T-helper 2 cell (primary cell): ENCODE measurements at places on chromosomes 5 and 9.

- DNase-seq = no peak
These were observed 354.1 kb upstream of the IRX2 start for GRCh38 chr5:3105581-3105980.

DNA sequence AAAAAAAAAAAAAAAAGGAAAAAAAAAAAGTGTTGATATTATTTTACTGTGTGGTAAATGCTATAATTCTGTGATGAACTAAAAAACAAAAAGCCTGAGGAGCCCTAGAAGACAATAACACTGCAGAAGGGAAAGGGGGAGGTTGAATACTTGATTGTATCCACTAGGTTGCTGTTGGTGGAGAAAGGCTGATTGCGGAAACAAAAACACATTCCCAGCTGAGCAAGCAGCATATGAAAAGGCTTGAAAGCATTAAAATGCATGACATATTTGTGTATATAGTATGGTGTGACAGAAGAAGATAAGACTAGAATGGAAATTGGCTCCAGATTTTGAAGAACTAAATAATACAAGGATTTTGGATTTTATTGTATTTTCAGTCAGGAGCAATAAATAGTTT is 8.9 kb downstream of the RABGAP1 start:
- no peak for DNase-seq

- DNase-seq = no peak
These were observed 1783.5 kb upstream of the WWC1 start for GRCh38 chr5:166507810-166508425.

- no peak for DNase-seq
These were observed 463.3 kb downstream of the IRX1 start for GRCh38 chr5:4058899-4059298.

- DNase-seq = no peak
These were observed 153.7 kb downstream of the TMEM232 start for GRCh38 chr5:110572729-110573128.

- DNase-seq = no peak
These were observed 56.7 kb downstream of the MAPKAP1 start for GRCh38 chr9:125650271-125650737.

DNA sequence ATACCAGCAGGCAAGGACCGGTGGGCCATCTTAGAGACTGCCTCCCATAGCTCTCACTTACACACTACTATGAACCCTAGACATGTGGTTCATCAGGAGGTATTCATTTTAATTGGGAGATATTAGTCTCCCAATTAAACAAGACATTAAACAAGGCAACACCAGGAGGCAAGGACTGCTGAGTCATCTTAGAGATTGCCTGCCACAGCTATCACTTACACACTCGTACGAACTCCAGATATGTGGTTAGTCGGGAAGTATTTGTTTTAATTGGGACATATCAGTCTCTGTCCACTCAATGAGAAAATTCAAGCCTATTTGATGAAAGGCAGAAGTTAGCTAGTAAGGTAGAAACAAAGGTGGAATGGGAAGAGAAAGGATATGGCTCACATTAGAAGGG is 343.9 kb downstream of the NFIB start:
- DNase-seq = no peak

GRCh38 chr5:86320266-86320665 is 297.5 kb upstream of the COX7C start:
- no peak for DNase-seq

DNA sequence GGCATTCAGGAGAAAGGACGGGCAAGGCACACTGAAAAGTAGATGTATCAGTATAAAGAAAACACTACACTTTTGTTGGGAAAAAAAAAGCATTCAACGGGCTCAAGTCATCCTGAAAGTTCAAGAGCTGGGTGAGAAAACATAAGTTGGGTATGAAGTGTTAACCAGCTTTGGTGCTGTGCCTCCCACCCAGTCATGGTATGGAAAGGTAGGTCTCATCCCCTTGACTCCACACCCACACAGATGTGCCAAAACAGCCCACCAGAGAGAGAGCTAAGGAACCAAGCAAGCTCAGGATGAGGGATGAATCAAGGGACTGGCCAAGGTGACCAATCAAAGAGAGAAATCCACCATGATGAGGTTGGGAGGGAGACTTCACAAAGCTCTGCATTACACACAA is 54.7 kb downstream of the ESM1 start:
- DNase-seq = no peak

DNA sequence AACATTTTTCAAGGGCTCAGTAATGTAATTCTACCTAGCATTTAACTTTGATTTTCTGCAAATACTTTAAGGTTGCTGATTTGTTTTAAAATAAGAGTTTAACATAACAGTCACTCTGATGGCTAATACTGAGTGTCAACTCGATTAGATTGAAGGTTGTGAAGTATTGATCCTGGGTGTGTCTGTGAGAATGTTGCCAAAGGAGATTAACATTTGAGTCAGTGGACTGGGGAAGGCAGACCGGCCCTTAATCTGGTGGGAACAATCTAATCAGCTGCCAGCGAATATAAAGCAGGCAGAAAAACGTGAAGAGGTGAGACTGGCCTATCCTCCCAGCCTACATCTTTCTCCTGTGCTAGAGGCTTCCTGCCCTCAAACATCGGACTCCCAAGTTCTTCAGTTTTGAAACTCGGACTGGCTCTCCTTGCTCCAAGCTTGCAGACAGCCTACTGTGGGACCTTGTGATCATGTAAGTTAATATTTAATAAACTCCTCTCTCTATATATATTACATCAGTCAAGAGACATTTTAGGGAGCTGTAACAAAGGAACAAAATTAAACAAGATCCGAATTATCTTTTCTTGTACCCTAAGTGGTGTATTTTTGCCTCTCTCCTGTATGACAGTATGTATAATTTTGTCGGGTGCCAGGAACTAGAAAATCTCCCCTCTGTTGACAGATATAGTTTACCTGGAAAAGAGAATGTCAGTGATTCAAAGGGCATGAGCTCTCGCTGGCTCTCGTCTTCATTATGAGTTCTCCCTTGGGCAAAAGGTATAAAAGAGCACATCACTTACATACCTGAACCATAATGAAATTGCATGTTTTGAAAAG is 576.1 kb downstream of the LRRC70 start:
- no peak for DNase-seq

DNA sequence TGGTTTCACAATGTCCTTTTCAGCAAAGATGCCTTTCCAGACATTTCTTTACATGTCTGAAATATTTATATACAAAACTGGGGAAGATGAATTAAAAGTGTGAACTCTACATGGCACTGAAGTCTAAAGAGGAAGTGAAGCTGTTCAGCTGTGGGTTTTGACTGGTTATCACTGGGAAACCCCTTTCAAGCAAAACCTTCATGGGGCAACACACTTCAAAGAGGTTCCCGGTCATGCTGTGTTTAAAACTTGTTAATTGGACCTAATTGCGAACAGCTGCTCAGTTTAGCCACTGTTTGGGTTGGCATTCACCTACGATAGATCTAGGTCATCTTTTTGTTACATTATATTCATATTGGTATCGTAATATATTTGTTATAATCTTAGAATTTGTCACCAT is 20.0 kb upstream of the GDNF start:
- no peak for DNase-seq

GRCh38 chr5:139872052-139872766 is 76.6 kb downstream of the PSD2 start:
- DNase-seq = no peak

DNA sequence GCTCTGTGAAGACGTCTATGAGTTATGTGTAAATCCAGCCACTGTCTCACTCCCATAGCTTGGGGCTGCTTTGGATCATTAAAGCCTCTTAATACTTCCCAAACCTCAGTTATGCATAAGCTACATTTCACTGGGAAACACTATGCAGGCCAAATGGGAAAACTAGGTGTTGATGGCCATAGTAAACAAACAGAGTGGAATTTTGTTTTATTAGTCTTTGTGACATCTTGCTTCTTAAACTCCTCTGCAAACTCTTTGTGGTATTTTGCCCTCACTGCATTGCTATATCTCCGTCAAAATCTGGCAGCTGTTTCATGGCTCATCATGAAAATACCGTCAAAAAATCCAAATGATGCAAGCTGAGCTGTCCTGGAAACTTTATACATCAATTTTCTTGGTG is 167.2 kb upstream of the HMHB1 start:
- DNase-seq = no peak

- DNase-seq = no peak
These were observed 436.7 kb upstream of the KIF2A start for GRCh38 chr5:61869333-61869732.

DNA sequence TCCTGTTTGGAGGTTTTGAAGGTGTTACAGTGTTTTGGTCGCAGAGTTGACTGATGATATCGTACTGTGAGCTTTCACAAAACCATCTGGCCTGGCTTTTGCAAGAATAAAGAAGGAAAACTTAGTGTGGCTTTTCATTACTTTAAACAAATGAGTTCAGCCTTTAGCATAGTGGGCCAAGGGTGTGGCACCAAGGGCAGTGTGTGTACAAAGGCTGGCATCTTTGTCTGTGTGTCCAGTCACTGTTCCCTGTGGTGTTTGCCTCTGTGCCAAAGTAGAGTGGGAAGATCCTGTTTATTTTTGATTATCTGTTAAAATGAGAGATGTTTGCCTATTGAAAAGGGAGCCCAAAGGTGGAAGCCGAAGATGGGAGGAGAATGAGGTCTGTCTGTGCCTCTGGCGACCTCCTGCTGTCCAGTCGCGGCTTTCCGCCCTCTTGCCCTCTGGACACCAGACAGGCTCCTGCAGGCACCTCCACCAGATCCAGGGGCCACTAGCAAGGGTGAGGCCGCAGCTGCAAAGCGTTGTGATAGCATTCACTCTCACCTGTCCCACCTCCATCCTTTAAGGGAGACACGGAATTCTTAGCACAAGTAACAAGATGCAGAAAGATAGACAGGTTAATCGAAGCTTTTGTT is 113.7 kb downstream of the TRIO start:
- no peak for DNase-seq

- DNase-seq = no peak
These were observed 100.8 kb downstream of the COL23A1 start for GRCh38 chr5:178489271-178489976.

- no peak for DNase-seq
These were observed 188.3 kb downstream of the CNTLN start for GRCh38 chr9:17322882-17323864.

- DNase-seq = no peak
These were observed 74.6 kb downstream of the GOLPH3 start for GRCh38 chr5:32099486-32100035.

DNA sequence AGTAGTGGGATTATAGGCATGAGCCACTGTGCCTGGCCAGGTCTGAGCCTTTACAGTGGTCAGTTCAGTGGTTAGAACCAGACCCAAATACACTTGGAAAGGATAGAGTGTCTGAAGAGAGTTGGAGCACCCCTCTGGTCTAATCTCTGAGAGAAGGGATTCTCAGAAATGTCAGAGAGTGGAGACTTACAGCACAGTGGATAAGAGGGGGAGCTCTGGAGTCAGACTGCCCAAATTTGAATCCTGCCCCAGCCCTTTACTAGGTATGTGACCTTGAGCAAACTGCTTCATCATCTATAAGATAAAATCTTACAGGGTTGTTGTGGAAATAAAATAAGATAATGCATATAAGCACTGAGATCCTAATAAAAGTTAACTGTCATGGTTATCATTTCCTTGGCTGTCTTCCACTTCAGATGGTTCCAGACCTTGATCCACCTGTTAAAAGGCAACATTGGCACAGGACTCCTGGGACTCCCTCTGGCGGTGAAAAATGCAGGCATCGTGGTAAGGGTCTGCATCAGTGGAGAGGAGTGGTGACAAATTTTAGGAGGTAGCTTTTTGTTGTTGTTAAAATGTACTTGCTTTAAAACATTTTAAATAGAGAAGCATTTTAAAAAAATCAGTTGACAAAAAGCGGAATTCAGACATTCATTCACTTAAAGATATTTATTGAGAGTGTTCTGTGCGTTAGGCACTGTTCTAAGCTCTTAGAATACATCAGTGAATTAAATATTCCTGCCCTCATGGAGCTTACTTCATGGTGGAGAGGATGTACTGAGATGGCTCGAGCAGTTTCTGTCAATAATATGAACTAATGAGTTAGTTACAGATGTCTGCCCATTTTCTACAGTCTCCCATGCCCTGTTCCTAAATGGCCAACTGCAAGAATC is 16.0 kb downstream of the SLC36A1 start:
- no peak for DNase-seq

GRCh38 chr5:96634881-96635280 is 27.3 kb upstream of the CAST start:
- no peak for DNase-seq

DNA sequence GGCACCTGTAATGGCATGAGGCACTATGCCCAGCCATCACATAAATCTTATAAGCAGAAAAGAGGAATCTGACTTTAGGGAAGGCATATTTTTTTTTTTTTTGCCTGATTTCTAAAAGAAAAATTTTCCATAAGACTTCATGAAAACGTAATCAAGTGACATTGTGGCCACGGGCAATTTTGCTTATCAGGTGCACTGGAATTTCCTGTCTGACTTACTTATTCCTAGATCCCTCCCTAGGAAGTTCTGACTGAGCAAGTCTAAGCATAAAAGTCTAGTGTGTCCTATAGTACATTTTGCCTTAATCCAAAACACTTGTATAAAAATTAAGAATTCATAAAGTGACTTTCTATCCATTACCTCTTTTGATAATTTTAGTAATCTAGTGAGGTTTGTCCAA is 12.5 kb downstream of the C5orf46 start:
- no peak for DNase-seq

DNA sequence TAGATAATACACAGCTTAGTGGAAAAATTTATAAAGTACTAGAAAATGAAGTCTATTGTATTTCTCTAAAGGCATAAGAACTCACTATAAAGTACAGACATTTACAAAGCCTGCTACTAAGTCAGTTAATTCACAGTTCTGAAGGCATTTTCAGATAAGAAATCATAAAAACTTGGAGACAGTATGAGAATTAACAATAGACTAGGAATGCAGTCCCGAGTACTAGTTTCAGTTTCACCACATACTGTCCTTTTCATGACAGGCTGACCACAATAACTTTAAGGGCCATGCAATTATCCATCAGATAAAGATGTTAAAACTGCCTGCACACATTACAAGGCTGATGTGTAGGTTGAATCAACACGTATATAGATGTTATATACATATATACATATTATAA is 362.6 kb upstream of the SMC2 start:
- no peak for DNase-seq

DNA sequence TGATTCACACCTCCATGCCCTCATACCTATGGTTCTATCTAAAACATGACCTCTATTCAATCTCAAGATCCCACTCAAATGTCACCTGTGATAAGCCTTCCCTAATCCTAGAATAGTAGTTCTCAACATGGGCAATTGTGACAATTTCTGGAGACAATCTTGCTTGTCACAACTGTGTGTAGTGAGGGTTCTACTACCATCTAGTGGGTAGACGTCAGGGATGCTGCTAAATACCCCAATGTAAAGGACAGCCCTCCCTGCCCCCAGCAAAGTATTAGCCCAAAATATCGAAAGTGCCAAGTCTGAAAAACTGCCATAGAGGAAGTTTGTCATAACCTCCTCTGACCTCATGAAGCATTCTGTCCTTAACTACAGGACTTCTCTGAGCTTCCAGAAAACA is 32.0 kb downstream of the TBCA start:
- no peak for DNase-seq
